ENCODE measurements at places on chromosomes 6 and 20. TPM values are rescaled to one million over a fixed set of nuclear protein-coding genes. Genes with fewer than 3 reads are reported as not detected.
A peak's percentile ranks its signal among the peaks of the same experiment; 100 is the strongest.

Gene MCHR2
- not detected for total RNA-seq

DNA sequence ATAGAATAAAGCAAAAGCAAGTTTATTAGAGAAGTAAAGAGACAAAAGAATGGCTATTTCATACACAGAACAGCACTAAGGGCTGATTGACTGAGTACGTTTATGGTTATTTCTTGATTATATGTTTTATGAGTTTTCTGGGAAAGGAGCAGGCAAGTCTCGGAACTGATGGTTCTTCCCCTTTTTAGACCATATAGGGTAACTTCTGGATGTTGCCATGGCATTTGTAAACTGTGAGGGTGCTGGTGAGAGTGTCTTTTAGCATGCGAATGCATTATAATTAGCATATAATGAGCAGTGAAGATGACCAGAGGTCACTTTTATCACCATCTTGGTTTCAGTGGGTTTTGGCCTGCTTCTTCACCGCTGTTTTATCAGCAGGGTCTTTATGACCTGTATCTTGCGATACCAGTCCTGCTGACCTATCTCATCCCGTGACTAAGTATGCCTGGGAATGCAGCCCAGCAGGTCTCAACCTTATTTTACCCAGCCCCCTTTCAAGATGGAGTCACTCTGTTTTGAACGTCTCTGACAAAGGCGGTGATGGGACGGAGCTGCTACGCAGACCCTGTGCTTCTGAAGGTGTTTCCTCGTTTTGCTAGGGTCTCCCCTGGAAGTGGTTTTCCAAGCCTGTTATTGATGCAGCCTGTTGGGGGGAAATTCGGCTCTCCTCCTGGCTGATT lies 45.4 kb upstream of the BMP6 start:
- no peak for DNase-seq

Gene RAB44
- total RNA-seq = not detected

GRCh38 chr20:46057856-46058598 lies 29.0 kb downstream of the SLC12A5 start:
- DNase-seq = no peak

- no peak for DNase-seq
Measured at GRCh38 chr6:30143780-30144179, 7.8 kb downstream of the TRIM40 start.

DNA sequence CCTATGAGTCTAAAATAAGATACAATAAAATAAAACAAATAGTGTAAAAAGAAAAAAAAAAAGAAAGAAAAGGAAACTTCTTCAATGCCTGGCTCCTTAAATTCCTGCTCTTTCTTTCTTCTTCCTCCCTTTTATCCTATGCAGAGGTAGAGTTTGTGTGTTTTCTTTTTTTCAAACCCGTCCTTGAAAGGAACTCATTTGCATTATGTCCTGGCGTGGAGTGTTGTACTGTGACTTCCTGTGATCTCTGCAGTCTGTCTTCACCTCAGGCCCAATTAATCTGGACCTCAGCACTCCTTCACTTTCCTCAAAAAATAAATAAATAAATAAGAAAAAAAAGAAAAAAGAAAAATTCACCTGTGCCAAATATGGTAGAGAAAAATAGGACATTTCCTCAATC lies 541.9 kb upstream of the SPTLC3 start:
- no peak for DNase-seq

GRCh38 chr20:45229264-45230056 lies 8.3 kb downstream of the SEMG2 start:
- peak; percentile 32 for DNase-seq

Gene AVP
- total RNA-seq = not detected

- DNase-seq = peak; percentile 88
Measured at GRCh38 chr20:51966296-51966971, 164.1 kb upstream of the SALL4 start.

Gene DEFB132
- not detected for total RNA-seq

Gene FGD2
- total RNA-seq = not detected

GRCh38 chr20:38779247-38780097 lies 26.0 kb upstream of the PPP1R16B start:
- no peak for DNase-seq

DNA sequence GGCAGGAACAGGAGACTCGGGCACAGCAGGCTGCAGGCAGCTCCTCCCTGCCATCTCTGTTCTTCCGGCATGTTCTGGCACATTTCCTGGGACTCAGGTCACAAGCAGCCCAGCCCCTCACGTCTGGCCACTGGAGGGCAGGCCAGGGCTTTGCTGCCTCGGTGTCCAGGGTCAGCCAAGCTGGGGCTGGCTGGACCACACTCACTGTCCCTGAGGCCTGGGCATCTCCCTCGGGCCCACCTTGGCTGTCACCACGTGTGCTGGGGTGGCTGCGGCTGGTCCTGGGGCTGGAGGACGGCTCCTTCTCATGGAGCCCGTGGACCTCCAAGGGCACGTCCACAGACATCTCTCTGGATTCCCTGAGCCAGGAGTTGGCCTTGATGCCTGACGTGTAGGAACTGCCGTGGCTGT lies 18.5 kb downstream of the FRMD1 start:
- DNase-seq = peak; percentile 19

Gene LCA5
- total RNA-seq = 1.7 TPM

DNA sequence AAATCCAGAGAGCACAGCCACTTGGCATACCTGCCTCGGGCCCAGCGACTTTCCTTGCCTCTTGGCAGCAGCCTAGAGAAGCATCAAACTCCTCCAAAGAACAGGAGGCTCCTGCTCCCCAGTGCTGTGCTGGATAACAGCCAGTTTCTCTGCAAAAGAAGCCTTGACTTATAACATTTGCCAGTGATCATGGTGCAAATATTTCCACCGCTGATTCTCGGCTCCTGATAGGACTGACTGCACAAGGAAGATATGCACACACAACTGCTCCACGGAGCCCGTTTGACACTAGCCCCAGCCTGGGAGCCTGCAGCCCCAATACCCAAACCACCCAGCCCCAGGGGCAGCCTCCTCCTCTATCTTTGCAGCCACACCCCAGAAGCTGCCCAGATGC lies 17.5 kb downstream of the ACSS1 start:
- DNase-seq = no peak

- DNase-seq = no peak
Measured at GRCh38 chr6:54737247-54737646, 109.3 kb upstream of the FAM83B start.

DNA sequence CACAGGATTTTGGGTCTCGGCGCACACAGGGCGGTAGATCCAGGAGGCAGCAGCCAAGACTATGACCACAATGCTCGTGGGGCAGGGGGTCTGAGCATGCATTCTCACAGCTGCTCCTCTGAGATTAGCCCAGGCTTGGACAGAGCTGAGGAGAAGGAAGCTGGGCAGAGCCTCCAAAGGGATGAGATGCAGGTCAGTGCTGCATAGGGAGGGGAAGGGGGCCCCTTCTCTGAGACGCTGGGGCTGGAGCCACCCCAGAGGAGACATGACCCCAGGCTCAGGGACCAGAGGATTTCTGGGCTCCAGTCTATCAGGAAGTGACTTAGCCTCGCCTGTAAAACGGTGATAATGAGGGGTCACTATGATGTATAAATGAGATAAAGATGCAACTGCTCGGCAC lies 93.9 kb downstream of the BFSP1 start:
- no peak for DNase-seq

- no peak for DNase-seq
Measured at GRCh38 chr6:137976430-137976829, 109.4 kb downstream of the TNFAIP3 start.

DNA sequence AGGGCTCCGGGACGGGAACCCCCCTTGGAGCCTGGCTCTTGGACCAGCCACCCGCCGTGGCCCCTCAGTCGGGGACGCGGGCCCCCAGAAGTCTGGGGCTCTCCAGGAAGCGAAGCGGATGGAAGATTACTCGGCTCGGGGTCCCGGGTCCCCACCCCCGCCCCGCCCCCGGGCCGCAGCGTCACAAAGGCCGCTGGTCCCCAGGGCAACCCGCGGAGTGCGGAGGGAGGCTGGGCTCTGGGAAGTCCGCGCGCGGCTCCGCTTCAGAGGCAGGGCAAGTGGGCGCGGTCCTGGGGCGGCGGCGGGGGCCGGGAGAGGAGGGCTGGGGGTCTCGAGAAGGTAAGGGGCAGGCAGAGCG lies at the start of gene FNDC11:
Gene FNDC11 (plus strand): TSS at position 227 of the 358 bp plus-strand sequence. CDS start 1,505 bp downstream, outside the sequence.
- no peak for DNase-seq

DNA sequence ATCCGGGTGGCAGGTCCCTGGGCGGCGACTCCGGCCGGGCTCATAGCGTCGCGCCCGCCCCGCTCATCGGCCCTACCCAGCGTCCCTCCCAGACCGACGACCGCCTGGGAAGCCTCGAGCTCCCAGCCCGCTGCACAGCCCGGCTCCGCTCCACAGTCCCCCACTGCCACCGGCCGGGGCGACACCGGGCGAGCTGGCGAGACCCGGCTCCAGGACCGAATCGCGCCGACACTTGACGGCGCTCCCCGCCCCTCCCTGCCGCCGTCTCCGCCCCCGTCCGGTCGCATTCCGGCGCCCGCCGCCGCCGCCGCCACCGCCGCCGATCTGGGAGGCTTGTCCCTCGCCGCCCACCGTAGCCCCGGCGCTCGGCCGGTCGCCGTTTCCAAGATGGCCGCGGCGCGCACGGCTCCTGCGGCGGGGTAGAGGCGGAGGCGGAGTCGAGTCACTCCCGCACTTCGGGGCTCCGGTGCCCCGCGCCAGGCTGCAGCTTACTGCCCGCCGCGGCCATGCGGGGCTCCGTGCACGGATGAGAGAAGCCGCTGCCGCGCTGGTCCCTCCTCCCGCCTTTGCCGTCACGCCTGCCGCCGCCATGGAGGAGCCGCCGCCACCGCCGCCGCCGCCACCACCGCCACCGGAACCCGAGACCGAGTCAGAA lies at the start of gene MAP3K4:
Gene MAP3K4 (plus strand): TSS at position 364 of the 655 bp plus-strand sequence. CDS start 163 bp downstream, at position 527.
- peak; percentile 40 for DNase-seq

DNA sequence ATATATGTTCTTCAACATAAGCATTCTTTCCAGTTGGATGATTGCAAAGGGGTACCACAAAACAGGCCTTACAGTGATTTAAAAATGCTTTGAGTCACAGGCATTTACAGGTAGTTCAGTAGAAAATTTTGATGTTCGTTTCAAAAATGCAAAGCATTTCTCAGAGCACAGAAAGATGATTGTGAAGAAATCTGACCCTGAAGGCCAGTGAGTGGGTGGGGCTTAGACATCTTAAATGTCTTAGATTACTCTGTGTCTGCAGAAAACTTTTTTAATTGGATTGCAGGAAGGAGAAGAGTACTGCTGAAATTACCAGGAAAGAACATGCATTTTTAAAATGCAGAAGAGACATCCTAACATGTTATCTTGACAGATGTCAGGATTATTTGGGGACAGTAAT lies 268.3 kb downstream of the CDKAL1 start:
- DNase-seq = no peak

DNA sequence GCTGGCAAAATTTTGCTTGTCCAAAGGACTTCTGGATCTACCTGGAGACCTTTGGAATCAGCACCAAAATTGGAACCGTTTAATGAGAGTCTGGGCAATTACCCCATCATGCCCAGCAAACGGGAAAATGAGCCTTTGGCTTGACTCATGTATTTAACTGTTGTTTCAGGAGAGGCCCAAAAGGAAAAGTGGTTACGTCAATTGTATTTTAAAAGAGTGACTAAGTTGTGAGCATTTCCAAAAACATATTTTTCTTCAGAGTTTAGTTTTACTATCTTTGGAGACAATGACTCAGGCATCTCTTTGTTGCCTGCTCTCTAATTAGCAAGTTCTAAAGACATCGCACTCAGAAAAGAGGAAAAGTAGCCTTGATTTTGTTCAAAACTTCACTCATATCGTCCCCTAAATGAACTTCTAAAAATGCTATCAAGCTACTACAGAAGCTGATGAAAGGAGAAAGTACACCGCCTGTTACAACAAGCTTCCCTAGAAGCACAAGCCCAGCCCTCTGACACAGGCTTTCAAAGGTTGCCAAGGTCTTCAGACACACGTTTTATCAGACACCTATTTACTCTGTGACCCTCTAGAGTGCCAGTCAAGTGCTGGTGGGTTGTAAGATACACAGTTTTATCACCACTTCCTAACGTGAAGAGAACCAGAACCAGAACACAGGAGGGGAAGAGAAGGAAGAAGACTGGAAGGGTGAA lies 146.2 kb downstream of the TBX18 start:
- peak; percentile 86 for DNase-seq

Gene CARMIL1
- 12.4 TPM for total RNA-seq

Gene WASF1
- total RNA-seq = 15.7 TPM

DNA sequence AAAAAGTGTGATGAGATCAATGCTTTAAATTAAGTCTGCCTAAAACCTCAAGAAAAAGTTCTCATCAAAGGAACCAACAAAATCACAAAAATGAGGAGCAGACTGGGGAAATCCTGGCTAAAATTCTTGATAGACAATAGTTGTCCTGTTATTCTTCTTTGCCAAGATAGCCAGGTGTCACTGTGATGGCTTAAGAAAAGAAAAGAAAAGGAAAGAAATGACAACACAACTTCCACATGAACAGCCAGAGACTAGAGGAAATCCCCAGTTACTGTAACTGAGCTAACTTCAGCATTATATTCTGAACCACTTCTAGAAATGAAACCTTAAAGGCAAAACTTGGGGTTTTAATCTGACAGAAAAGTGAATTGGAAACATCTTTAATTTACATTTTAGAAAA lies 129.6 kb downstream of the CD24 start:
- no peak for DNase-seq

DNA sequence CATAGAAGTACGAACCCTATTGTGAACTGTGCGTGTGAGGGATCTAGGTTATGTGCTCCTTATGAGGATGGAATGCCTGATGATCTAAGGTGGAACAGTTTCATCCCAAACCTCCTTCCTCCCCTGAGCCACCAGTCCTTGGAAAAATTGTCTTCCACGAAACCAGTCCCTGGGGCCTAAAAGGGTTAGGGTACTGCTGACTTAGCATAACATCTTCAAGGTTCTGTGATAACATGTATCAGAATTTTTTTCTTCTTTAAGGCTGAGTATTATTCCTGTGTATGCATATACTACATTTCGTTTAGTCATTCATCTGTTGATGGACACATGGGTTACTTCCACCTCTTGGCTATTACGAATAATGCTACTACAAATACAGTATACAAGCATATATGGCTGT lies 80.2 kb downstream of the TSHZ2 start:
- no peak for DNase-seq

Gene DOK5
- not detected for total RNA-seq

Gene HDGFL1
- total RNA-seq = not detected

- DNase-seq = no peak
Measured at GRCh38 chr6:46051962-46052361, 36.3 kb upstream of the CLIC5 start.

All from A172 (cell line).